Gastrocnemius medialis (tissue), 4 donors: ENCODE measurements at places on chromosomes 4 and X.

DNA sequence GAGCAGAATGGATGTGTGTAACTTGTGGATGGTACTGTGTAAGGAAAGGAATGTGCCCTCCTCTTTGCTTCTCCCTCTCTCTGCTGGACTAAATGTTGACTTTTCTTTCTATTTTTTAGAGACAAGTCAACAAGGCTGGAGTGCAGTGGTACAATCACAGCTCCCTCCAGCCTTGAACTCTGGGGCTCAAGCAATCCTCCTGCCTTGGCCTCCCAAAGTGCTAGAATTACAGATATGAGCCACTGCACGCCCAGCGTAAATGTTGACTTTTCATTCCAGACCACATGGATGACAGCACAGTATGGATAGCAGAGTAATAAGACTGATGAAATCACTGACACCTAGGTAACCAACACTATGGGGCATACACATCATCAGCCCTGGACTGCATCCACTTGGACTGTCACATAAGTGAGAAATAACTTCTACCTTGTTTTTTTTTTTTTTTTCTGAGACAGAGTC lies 5.1 kb upstream of the RPS3A start:
- DNase-seq, result no peak
- H3K4me1 ChIP-seq, result no peaks in the 10 kb centered on the region
- no peaks in the 10 kb centered on the region for H3K27me3 ChIP-seq
- no peaks in the 10 kb centered on the region for H3K36me3 ChIP-seq
- H3K27ac ChIP-seq, result no peak overlapping the region

DNA sequence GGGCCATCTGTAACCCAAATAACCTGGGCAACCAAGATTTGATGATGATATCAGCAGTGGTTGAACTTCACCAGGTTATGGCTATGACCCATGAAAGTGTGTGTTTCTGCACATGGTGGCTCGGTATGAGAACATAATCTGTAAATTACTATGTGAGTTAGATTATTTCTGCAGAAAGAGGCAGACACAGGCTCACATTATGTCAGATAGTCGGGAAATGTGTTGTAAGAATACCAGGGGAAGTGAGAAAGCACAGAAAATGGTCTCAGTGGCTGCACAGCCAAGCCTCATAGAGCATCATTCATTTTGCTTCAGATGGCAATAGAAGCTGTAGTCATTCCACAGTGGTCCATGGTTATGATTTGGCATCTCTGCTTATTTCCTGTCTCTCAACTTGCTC lies 63.0 kb upstream of the RBPJ start:
- H3K4me1 ChIP-seq, result no peaks in the 10 kb centered on the region
- H3K4me3 ChIP-seq, result no peak overlapping the region
- no peak overlapping the region for H3K27ac ChIP-seq
- no peaks in the 10 kb centered on the region for H3K36me3 ChIP-seq

- DNase-seq, result no peak
- H3K4me3 ChIP-seq, result no peak overlapping the region
Measured at GRCh38 chrX:93932471-93933220, 258.6 kb downstream of the FAM133A start.

GRCh38 chr4:98746936-98747335 lies 88.5 kb upstream of the TSPAN5 start:
- H3K27me3 ChIP-seq, result no peaks in the 10 kb centered on the region
- no peak overlapping the region for H3K4me3 ChIP-seq
- no peaks in the 10 kb centered on the region for H3K36me3 ChIP-seq
- H3K4me1 ChIP-seq, result no peaks in the 10 kb centered on the region
- no peak overlapping the region for H3K27ac ChIP-seq

- no peak for DNase-seq
- no peak overlapping the region for H3K4me3 ChIP-seq
- H3K27me3 ChIP-seq, result no peaks in the 10 kb centered on the region
- H3K4me1 ChIP-seq, result no peaks in the 10 kb centered on the region
Measured at GRCh38 chrX:104564921-104565703, 887 bp upstream of the IL1RAPL2 start.
